ENCODE measurements at places on chromosomes 1 and 21. TPM values are rescaled to one million over a fixed set of nuclear protein-coding genes. Genes with fewer than 3 reads are reported as not detected.

BRWD1 gene
- 28.7 TPM for total RNA-seq

CCDC30 gene
- 0.18 TPM for total RNA-seq

NTMT2 gene
- not detected for total RNA-seq

OLIG2 gene
- not detected for total RNA-seq

SPRR1A gene
- not detected for total RNA-seq

GRCh38 chr1:111738436-111739193 is 580 bp downstream of the INKA2 start:
- no peaks in the 10 kb centered on the region for H3K27me3 ChIP-seq
- peaks cover 38% of the 10 kb centered on the region for H3K4me1 ChIP-seq
- DNase-seq, result peak; percentile 49
- no peaks in the 10 kb centered on the region for H3K36me3 ChIP-seq

DNA sequence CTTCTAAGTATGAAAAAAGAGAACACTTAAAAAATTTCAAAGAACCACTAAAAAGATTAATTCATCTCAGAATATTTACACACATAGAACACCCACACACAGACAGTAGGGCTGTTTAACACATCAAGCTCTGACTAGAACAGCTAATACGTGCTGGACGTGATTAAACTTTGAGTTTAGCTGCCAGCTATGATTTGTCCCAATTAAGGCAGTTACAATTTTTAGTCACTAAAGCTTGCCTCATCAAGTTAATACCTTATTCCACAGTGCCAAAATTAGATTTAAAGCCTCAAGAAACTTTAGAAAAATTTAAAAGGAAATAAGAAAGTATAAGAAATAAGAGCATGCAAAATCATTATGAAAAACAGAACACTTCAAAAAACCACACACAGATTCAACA is 18.9 kb downstream of the SLC16A1 start:
- peaks cover 6% of the 10 kb centered on the region for H3K4me1 ChIP-seq
- H3K27ac ChIP-seq, result no peak overlapping the region
- no peaks in the 10 kb centered on the region for H3K36me3 ChIP-seq
- no peak overlapping the region for H3K4me3 ChIP-seq
- no peaks in the 10 kb centered on the region for H3K27me3 ChIP-seq

GRCh38 chr1:145995964-145996432 is 381 bp downstream of the TXNIP start:
- H3K27ac ChIP-seq, result peak overlapping the region; percentile 48
- peaks cover 13% of the 10 kb centered on the region for H3K36me3 ChIP-seq
- DNase-seq, result no peak
- H3K4me1 ChIP-seq, result peaks cover 10% of the 10 kb centered on the region

GRCh38 chr1:60994369-60994768 is 88.0 kb upstream of the NFIA start:
- H3K27ac ChIP-seq, result no peak overlapping the region
- no peaks in the 10 kb centered on the region for H3K27me3 ChIP-seq
- no peaks in the 10 kb centered on the region for H3K36me3 ChIP-seq
- no peak for DNase-seq
- no peak overlapping the region for H3K4me3 ChIP-seq
- H3K4me1 ChIP-seq, result peaks cover 3% of the 10 kb centered on the region

All from IMR-90 (cell line).